ENCODE measurements at places on chromosomes 2 and 18.
A peak's percentile ranks its signal among the peaks of the same experiment; 100 is the strongest.

- no peak for DNase-seq
Measured at GRCh38 chr2:120134263-120134662, 88.9 kb downstream of the TMEM185B start.

- no peak for DNase-seq
Measured at GRCh38 chr18:49876536-49876935, 63.2 kb upstream of the ACAA2 start.

DNA sequence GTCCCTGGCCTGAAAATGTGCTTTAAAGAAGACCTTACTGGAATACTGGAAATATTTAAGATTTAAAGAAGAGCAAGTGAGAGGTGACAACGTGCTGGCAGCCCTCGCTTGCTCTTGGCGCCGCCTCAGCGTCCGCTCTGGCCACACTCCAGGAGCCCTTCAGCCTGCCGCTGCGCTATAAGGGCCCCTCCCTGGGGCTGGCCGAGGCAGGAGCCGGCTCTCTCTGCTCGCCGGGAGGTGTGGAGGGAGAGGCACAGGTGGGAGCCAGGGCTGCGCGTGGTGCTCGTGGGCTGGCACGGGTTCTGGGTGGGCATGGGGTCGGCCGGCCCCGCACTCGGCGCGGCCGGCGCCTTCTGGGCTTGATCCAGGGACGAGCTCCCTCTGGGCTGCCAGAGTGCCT lies 2.9 kb upstream of the COQ10B start:
- no peak for DNase-seq

GRCh38 chr18:45245091-45245511 lies 370.2 kb upstream of the SLC14A2 start:
- DNase-seq = no peak

DNA sequence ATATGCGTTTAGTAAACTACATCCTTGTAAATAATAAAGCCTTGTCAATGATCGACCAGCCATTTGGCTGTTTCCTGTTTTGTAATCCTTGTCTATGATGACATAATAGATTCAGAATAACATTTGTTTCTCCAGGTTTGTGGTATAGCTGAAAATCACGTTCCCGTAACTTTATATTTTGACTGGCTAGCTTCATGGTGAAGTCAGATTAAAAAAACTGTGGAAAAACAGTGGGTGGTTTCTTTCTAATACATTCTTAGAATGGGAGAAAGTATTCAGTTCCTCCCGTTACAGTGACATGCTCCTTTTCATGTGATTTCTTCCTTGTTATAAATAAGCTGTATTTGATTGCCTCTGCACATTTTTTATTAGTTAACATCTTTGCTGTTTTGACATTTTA lies 366.9 kb downstream of the NYAP2 start:
- no peak for DNase-seq

- DNase-seq = peak; percentile 28
Measured at GRCh38 chr2:164620873-164621763, at the start of gene GRB14. GRB14 (minus strand) TSS chr2:164621482; CDS start chr2:164621309, 173 bp downstream.

DNA sequence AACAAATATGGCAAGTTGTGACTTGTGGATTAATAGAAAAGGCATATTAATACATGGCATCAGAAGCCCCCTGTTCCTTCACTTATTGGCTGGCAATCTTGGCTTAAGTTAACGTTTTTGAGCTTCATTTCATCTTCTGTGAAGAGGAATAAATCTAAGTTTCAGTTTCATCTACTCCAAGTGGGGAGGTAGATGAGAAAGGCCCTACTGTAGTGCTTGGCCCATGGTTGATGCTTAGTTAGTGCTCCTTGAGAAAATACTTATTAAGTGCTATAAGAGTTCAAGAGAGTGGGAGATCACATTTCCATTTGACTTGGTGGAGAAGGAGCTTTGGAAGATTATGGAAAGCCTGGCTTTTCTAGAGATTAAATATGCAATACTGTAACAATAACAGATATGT lies 244.3 kb downstream of the BABAM2 start:
- no peak for DNase-seq

GRCh38 chr18:3852321-3852720 lies 402.3 kb downstream of the TGIF1 start:
- DNase-seq = no peak

DNA sequence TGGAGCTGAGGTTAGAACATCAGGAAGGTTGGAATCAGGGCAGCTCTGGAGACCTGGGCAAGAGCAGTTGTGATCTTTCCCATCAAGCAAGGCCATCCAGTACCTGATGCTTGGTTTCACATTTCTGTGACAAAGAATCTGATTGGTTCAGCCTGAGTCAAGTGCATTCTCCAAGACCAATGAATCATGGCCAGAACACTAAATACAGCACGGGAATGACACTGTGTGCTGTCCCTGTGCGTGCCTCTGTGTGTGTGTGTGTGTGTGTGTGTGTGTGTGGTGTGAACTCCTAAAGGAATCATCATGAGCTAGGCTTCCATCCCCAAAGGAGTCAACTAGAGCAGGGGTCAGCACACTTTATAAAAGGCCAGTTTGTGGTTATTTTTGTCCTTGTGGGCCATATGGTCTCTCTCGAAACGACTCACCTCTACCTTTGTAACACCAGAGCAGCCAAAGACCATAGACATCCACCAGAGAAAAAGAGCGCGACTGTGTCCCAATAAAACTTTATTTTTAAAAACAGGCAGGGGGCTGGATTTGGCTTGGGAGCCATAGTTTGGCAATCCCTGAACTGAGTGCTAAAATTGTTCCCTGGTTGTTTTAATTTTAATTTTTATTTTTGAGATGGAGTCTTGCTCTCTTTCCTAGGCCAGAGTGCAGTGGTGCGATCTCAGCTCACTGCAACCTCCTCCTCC lies 99.7 kb downstream of the INHBB start:
- no peak for DNase-seq

DNA sequence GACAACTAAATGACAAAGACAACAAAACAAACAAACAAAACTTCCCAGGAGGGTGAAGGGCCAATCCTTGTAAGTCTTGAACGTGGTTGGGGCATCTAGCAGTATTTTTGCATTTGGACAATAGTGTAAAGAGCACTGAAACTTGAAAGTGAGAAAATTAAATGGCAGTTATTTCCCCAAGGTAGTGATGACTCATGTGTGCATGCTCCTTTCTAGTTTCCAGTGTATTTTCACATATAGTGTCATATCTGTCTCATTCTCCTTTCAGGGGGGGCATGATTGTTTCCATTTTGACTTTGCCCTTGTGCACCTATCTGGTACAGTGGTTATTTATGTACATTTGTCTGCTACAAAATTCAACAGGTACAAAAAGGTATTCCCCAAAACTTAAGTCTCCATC lies 39.5 kb downstream of the CERS6 start:
- DNase-seq = peak; percentile 48

DNA sequence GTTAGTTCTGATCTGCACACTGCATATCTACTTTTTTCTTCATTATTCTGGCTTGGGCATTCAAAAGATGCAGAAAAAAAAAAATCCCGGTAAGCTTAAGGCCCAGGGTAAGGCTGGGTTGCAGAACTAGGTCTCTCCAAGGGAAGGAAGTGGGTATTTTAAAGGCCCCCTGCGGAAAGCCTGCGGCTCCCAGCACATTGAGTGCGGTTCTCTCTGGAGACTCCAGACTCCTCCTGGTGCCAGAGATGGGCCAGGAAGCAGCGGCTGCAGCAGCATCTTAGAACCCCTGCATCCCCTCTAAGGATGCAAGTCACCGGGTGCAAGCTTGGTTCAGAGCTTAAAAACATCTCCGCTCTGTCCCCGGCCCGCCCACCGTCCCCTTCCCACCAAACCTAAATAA lies 49.5 kb downstream of the TGIF1 start:
- no peak for DNase-seq

DNA sequence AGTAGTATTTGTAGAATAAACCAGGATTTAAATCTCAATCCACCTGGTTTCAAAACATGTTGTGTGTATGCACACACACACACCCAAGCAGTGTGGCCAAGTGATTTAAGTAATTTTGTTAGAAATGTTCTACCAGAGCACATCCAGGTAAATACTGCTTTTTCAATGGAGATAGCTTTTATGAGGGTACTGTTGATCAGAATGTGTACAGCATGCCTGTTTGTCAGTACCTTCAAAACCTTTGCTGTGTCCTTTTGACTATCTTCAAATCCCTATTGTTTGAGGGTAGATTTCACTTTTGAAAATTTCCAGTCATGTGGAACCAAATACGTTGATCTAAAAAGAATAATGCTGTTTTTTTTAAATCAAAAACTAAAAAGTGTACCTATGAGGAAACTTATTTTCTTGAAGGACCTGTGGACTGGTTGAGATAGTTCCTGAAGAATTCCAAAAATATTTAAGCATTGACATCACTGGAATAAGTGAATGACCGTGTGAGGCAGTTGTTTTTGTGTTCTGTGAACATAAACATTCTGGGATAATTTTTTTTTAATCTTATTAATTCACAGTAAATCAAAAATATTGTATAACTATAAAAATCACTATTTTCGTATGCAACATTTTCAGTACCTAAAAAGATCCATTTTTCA lies 70.9 kb downstream of the PTRHD1 start:
- no peak for DNase-seq

DNA sequence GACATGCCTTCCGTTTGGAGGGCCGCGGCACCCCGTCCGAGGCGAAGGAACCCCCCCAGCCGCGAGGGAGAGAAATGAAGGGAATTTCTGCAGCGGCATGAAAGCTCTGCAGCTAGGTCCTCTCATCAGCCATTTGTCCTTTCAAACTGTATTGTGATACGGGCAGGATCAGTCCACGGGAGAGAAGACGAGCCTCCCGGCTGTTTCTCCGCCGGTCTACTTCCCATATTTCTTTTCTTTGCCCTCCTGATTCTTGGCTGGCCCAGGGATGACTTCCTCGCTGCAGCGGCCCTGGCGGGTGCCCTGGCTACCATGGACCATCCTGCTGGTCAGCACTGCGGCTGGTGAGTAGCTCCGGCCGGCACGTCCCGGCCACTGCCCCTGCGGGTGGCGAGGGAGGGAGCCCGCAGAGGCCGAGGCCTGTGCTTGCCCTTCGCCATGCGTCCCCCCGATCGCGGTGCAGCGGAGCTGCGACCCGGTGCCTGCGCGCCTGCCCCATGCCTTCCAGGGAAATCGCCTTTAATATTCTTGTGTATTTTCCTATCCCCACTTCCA lies 1.2 kb downstream of the BMPR2 start:
- DNase-seq = peak; percentile 29

DNA sequence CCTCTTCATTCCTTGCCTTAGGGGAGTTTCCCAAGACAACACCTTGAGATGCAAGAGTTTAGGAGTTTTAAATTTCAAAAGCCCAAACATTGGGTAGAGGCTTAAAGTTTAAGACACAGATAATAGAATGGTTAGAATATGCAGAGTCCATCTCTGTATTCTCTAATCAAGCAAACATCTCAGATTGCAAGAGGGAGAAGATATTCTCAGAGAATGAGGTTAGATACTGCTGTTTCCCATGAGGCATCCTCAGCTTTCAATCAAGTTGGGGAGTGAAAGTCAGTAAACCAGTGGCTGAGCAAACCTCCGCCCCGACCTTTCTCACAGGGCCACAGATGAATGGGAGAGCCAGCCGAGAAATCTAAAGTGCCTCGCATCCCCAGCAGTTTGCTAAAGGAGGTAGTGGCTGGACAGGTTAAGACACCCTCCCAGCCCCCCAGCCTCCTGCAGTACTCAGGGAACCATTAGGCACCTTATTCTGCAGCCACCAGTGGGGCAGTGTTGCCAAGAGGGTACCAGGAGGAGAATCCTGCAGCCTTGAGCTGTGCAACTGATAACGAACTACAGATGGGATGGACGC lies 30.0 kb downstream of the FBXO36 start:
- no peak for DNase-seq

DNA sequence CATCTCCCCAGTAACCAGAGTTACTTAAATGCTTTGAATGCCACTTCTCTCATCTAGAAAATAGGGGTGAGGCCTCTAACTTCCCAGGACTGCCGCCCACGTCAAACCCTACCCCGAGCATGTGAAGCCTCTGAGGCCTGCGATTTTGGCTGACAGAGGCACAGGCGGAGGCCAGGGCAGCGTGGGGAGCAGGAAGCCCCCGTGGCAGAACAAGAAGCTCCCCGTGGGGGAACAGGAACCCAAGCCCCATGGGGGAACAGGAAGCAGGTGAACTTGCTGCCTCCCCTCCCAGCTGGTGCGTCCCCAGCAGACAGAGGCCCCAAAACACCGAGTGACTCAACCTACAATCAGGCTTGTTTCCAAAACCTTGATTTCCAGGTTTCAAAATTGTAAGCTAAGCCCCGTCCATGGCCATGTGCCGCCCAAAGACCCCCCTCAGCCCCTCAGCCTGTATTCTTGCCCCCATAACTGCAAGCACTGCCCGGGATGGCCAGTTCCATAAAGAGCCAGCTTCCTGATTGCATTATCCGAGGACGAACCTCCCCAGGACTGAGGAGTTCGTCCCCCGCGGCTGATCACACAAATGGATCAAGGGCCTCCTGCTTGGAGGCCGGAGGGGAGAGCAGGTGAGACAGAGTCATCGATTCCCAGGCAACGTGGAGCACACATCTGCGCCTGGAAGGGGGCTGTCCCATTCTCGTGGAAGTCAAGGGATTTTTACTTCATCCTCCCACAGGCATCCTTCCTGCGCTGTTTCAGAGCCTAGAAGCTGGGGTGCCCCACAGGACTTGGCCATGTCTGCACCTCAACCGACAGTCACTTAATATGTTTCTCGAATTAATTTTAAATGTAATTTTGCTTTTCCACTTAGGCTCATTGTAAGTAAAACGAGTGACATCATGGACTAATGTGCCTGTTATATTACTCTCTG lies 36.3 kb upstream of the CTDP1 start:
- peak; percentile 63 for DNase-seq

DNA sequence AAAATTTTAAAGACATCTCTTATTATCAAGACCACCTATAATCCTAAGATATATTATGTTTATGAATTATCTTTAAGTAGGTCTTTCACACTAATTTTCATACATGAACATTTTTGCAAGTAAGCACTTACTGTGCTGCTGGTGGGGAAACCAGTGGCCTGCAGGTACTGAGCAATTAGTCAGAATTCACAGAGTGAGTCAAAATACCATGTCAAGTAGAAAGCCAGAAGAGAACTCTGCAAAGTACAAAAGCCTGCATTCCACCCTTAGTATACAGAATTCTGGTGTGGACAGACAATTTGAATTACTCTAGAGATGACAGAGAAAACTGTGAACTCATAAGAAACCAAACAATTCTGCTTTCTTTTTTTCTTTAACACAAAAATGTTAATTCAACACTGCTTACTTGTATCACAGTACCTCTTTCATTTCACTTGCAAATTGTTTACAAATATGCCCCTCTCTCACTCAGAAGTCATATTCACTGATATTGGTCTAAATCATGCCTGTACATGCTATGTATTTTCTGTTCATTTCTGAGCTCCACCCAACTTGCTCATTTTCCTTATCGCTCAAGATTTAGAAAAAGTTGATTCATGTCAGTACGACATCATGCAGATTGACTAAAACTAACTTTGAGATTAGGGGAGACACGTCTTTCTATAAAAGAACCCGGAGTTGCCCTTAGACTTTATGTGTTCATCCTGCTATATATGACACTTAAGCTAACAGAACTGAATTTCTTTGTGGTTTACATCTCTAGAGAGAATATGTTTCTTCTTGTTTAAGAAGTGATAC lies 182.9 kb downstream of the IKZF2 start:
- DNase-seq = no peak

GRCh38 chr2:238894950-238895298 lies 47.0 kb downstream of the TWIST2 start:
- no peak for DNase-seq

- DNase-seq = no peak
Measured at GRCh38 chr2:227115761-227116160, 48.2 kb downstream of the COL4A4 start.

- peak; percentile 79 for DNase-seq
Measured at GRCh38 chr2:26745609-26746327, 18.3 kb upstream of the SLC35F6 start.

GRCh38 chr2:233928594-233929351 lies 11.6 kb downstream of the TRPM8 start:
- DNase-seq = no peak
